ENCODE measurements at places on chromosomes 4 and X.

DNA sequence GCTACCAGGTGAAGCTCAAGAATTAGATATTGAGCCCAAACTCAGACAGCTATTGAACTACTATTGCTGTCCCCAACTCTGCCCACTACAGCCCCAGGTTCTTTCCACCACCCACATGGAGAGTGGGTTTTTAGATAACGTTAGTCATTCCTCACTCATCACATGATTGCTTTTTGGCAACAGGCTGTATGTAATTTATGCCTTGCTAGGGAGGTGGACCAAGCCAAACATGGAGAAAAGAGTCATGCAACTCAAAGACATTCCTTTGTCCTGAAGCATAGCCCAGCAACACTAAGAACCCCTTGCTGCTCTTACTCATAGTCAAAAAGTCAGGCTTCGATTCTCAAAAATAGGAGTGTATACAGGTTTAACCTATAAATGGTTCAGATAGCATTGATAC is 275.9 kb upstream of the VCX3A start:
- DNase-seq, result no peak

- DNase-seq, result no peak
Measured at GRCh38 chr4:100147684-100148083, 42.6 kb downstream of the DDIT4L start.

GRCh38 chrX:22177950-22178515 is 94.7 kb upstream of the CBLL2 start:
- DNase-seq, result no peak

GRCh38 chr4:8220661-8221450 is 21.8 kb downstream of the SH3TC1 start:
- DNase-seq, result no peak

DNA sequence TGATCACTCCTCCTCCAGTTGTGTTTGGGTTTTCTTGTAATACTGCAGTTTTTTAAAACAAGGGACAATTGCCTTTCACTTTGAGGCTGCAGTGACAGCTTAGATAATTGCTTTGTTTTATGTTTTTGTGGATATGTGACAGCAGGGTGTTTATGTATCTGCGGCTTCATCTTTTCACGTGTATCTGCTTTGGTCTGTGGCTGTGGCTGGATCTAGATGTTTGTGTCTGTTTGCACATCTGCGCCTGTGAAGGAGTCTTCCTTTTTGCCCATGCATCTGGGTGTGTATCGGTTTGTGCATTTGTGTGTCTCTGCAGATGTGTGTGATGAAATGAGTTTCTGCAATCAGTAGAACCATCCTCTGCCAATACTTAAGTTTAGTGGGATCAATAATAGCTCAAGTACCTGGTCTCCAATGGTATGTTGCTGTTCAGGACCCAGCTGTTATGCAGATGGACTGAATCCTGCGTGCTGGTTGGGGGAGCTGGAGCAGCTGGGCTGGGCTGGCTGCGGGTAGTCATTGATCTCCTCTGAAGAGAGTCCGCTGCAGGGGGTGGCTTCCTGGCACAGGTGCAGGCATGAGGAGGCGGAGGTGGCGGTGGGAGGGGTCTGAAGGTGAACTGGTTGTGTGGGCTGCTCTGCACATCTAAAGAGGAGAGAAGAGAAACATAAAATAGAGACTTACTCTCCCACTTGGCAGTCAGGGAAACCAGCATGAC is 390.3 kb downstream of the SH2D1A start:
- no peak for DNase-seq

DNA sequence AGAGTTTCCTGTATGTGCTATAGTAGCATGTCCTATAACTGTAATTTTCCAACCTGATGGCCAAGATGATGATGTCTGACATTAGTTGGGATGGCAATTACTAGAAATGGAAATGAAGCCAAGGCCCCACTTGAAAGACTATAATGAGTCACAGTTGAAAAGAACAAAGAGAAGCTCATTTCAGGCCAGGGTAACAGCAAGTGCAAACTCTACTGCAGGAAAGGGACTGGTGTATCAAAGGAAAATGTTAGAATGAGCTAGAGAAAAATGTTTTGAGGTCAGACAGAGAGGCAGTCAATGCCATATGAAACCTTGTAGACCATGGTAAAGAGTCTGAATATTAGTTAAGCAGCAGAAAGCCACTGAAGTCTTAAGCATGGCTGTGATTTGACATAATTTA is 146.2 kb upstream of the SH3RF1 start:
- DNase-seq, result no peak
